Glomerular endothelial cell (primary cell): ENCODE measurements at places on chromosomes 7 and 10.

GRCh38 chr7:139893461-139893860, 64.4 kb downstream of the TBXAS1 start:
- no peak for DNase-seq

- DNase-seq: no peak
Measured at GRCh38 chr10:124568848-124569622, 107.4 kb downstream of the LHPP start.

- no peak for DNase-seq
Measured at GRCh38 chr10:21954690-21955089, 48.8 kb downstream of the DNAJC1 start.

- no peak for DNase-seq
Measured at GRCh38 chr7:48048113-48048512, 12.8 kb downstream of the C7orf57 start.

DNA sequence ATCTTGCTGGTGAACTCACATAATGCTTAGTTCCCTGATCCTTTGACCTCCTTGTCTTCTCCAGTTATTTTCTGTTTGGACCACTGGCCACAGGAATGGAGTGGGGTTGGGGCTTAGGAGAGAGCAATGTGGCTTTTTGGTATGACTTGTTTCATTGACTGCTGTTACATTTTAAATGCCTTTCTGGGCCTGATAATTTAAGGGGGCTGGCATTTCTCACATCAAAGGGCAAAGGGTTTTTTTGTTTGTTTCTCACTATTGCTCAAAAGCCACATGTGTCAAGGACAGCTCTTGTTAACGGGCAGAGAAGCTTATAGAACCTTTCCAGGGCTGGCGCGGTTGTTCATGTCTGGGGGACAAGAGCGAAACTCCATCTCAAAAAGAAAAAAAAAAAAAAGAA, 161.2 kb upstream of the TNRC18 start:
- DNase-seq: no peak
